ENCODE measurements at places on chromosomes 5 and 9.

- no peak for DNase-seq
Observed at GRCh38 chr5:123107343-123108244, 18.6 kb downstream of the PRDM6 start.

- DNase-seq: no peak
Observed at GRCh38 chr9:89360465-89360864, 42.2 kb downstream of the SECISBP2 start.

DNA sequence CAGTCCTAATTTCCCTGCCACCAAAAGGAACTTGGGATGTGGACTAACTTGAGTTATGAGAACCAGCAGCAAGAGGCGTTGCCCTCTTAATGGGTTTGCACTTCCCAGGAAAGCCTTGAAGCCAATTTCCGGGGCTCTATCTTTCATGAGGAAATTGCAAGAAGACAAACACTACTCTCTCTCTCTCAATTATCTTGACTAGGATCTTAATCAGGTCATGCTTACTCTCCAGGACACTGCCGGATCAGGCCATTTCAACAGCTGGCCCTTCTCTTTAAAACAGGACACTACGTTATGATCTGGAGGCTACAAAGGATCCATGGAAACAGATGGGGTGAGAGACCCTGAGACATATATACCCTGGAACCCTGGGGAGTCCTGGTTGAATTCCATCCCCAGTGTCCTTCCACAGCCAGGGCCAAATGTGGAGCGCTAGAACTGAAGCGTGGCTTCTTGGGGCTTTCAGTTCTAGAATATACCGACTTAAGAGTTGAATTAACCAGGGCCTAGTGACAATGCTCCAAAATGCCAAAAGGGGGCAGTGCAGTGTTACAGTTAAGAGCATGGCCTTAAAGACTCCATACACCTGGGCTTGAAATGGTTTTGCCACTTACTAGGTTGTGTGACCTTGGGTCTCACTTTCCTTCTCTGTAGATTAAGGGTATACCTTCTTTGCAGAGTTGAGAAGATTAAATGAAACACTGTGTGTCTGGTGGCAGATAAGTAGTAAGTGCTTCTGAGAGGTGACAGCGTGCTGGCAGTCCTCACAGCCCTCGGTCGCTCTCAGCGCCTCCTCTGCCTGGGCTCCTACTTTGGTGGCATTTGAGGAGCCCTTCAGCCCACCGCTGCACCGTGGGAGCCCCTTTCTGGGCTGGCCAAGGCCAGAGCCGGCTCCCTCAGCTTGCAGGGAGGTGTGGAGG, 21.1 kb downstream of the FAM219A start:
- peak; percentile 65 for DNase-seq

DNA sequence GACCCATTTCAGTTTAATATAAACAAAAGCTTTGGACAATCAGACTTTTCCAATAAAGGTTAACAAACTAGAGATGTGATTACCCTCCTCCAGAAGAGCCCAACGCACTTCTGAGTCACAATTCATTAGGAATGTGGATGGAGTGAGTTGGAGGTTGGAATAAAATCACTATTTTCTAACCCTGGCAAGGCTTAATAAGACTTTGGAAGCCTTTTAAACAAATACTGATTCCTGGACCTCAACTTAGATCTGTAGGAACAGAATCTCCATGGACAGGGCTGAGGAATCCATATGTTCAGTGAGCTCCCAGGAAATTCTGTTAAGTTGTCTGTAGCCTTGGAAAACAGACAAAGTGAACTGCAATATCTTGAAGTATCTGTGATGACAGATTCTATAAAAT, 233.5 kb upstream of the ELL2 start:
- no peak for DNase-seq

DNA sequence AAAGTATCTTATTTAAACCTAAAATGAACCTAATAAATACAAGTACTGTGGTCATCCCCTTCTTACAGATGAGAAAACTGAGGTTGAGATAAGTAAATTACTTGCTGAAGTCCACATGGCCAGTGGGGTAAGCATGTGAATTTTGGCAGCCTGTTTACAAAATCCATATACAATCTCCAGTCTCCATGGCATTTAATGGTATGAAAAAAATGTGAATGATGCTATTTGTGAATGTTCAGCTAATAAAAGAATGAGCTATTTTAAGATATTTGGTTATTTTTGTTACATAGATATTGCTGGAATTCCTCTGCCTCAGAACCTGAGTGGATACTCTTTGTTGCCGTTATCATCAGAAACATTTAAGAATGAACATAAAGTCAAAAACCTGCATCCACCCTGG, 19.3 kb upstream of the GPR150 start:
- DNase-seq: no peak

- DNase-seq: no peak
Observed at GRCh38 chr5:54725391-54726280, 208.1 kb downstream of the SNX18 start.

DNA sequence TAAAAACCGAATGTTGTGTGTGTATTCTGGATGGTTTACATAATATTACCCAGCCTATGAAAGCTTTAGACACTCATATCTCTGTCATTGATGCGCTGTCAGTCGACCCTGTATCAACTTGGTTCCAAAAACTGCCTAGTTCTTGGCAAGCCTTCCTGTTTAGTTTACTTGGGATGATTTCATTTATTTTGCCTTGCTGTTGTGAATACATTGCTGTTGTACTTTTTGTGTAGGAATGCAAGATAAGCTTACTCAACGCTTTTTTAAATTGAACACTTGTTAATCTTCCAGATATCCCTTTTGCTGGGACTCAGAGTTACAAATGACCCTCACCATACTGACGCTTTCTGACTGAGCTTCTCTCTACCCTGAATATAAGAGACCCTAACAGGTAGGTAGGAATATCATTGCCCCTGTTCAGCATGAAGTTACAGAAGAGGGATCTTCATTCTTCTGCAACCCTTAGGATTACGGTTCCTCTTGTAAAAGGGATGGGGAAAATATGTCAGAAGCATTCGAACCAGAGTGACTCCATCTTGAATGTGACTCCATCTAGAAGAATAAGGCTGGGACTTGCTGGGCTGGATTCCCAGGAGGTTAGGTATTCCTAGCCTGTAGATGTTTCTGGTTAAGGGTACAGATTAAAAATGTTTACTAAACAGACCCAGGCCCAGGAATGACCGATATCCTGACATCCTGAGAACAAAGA, 13.7 kb upstream of the PAIP1 start:
- no peak for DNase-seq

- no peak for DNase-seq
Observed at GRCh38 chr9:95095641-95096355, 221.7 kb downstream of the FANCC start.

DNA sequence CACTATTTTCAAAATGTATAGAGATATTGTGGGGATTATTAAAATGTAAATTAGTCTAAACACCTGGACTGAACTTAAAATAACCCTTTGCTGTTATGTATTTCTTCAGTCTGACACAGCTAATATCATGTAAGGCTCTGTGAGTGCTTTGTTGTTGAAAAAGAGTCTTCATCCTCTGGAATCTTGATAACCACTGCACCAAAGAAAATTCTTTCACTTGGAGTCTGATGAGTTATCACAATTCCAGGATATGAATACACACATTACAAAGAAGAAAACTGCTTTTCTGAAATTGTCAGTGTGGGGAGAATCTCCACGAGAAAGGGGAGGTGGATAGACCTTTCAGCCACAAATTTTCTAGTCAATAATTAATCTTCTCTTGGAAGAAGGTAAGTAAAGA, 42.3 kb upstream of the TARS1 start:
- DNase-seq: no peak

- DNase-seq: no peak
Observed at GRCh38 chr9:107833295-107833694, 343.7 kb upstream of the KLF4 start.

- DNase-seq: no peak
Observed at GRCh38 chr9:112863214-112863613, 27.5 kb downstream of the SLC46A2 start.

GRCh38 chr5:73957397-73958001, 331.5 kb downstream of the ARHGEF28 start:
- no peak for DNase-seq

DNA sequence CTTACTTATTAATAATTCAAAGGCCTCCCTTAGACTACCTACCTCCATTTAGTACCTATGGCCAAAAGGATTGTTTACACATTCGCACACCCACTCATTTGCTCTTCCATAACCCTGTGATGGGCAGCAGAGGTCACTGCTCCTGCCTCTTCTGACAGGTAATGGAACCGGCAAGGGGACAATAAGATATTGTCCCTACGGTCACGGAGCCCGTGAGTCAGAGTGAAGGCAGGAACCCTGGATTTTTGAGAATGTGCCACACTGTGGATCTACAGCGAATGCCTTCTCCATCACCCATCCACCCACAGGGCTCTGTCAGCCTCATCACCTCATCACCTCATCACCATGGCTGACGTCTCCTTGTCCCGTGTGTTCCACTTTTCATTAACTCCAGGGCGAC, 132.3 kb downstream of the MYO10 start:
- DNase-seq: no peak

GRCh38 chr5:174436750-174437149, 287.6 kb upstream of the MSX2 start:
- no peak for DNase-seq

DNA sequence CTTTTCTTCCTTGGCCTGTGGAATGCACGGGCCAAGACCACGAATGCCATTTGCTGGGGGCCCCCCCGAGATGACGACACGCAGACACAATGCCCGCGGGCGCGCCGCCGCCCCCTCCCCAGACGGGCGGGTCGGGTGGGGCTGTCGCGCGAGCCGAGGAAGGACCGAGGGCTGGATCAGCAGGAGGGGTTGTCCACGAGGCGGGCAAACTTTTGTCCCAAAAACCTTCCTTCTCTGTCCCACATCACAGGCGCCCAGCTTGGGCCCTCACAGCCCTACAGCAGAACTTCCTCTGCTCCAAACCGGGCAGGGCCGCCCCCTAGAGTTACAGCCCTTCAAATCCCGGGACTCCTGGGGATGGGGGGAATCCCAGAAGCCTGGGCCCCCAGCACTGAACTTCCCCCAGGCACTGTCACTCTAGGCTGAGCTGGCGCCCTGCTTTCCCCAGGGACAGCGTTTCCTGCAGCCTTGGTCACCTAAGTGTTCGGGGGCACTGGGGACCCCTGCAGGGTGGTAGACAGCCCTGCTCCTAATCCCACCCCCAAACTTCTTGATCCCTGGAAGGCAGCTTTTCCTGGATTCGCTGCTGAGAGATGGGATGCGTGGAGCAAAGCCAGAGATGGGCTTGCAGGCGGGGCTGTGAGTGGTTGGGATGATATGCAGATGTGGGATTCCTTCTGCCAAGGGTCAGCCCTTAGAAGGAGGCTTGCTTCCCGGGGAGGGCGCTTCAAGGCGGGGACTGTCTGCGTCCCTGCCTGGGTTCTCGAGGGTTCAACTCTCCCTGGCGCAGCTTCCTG, 980 bp downstream of the COL5A1 start:
- DNase-seq: peak; percentile 14

DNA sequence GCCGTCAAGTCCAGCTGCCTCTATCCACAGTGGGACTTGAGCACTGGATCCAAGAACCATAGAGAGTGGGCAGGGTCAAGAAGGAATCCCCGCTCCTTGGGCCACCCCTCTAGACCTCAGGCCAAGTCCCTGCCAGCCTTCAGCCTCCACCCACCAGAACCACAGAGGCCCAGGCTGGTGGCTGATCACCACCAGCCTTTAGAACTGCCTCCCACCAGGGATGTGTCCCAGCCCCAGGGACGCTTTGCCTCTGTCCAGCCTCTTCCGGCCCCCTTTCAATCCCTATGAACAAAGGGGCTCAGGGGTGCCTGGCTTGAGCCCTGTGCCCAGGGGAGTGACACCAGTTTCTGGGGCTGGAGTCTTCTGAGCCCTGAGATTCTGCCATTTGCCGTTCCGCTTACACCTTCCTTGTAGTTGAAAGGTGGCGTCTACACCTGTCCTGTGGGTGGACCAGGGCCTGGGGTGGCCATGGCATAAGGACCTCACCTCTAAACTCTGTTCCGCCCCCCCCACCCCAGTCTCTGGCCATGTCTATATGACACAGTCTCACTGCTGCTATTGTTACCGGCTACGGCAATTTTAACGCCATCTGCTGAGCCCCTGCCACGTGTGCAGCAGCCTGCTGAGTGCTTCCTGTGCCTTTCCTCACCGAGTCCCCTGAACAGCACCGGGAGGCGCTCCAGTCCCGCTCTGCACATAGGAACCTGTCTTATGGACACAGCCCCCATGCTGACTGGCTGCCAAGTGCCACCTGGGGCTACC, 35.7 kb upstream of the ORM1 start:
- DNase-seq: no peak

DNA sequence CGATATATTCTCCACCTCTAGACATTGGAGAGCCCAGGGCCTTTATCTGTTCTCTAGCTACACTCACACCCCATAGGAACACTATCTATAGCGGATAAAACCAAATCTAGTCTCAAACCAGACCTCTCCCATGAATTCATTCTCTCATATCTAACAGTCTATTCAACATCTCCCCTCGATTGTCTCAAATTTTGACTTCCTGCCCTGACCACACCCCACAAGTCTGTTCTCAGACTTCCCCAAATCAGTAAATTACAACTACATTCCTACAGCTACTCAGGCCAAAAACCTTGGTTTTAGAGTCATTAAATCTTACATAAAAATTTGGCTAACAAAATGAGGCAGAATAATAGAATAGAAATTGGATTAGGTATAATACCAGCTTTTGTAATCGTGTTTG, 12.5 kb upstream of the SLC1A3 start:
- DNase-seq: no peak

DNA sequence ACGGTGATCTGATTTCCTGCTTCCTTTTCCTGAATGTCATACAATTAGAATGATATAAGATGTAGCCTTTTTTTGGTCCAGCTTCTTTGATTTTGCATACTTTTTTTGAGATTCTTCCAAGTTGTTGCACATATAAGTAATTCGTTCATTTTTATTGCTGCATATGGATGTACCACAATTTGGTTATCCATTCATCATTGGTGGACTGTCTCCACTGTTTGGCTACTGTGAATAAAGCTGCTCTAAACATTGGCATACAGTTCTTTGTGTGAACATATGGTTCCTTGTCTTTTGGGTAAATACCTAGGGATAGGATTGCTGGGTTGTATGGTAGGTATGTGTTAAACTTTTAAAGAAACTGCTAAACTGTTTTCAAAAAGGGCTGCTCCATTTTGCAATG, 52.6 kb downstream of the OR1J1 start:
- no peak for DNase-seq

GRCh38 chr9:130835441-130836298, 616 bp downstream of the ABL1 start:
- DNase-seq: peak; percentile 57

DNA sequence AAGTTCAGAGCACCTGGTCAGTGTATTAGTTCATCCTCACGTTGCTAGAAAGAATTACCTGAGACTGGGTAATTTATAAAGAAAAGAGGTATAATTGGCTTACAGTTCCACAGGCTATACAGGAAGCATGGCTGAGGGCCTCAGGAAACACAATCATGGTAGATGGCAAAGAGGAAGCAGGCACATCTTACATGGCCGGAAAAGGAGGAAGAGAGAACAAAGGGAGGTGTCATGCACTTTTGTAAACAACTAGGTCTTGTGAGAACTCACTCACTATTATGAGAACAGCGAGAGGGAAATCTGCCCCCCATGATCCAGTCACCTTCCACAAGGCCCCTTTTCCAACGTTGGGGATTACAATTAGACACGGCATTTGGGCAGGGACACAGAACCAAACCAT, 28.8 kb upstream of the CAVIN4 start:
- no peak for DNase-seq

GRCh38 chr5:67244345-67244793, 47.8 kb upstream of the CD180 start:
- no peak for DNase-seq

All from HEK293T (cell line).